ENCODE measurements at places on chromosomes 3 and 15.

DNA sequence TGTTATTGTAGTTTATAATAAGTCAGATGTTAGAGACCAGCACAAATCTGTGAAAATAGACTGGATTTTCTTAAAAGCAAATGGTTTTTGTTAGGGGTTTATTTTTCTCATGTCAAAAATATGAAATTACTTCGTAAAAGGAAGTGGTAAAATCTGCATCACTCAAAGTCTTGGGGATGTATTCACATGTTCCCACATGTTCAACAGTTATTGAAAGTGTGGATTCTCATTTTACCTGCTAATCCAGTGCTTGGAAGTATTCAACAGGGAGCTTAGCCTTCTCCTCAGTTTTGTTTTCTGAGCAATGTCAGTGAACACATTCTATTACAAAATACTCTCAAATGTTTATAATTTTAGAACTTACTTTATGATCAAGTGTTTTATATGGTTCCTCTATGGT lies 352.0 kb downstream of the SOX2 start:
- no peak for DNase-seq

GRCh38 chr3:9779721-9780457 lies 10.1 kb upstream of the CAMK1 start:
- no peak for DNase-seq

DNA sequence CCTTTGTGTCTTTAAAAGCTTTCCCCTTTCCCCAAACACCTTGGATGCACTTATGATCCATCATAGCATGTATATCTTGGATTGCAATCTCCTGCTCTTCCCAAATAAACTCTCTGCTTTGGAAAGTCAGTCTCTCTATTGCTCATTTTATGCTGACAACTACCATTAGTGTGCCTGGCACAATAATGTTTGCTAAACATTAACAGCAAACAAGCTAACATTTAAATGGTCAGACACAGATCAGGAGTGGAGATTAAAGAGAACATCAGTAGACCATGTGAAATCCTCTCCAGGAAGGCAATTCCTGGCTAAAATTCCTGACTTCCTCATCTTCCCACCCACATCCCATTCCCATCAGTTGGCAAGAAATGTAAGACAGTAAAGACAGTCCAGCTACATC lies 44.3 kb upstream of the EIF1B start:
- no peak for DNase-seq

GRCh38 chr3:45329761-45330305 lies 58.5 kb upstream of the LARS2 start:
- no peak for DNase-seq

GRCh38 chr15:96333131-96334016 lies 2.9 kb downstream of the NR2F2 start:
- DNase-seq: no peak

GRCh38 chr3:13419505-13420044 lies 547 bp downstream of the NUP210 start:
- peak; percentile 33 for DNase-seq

DNA sequence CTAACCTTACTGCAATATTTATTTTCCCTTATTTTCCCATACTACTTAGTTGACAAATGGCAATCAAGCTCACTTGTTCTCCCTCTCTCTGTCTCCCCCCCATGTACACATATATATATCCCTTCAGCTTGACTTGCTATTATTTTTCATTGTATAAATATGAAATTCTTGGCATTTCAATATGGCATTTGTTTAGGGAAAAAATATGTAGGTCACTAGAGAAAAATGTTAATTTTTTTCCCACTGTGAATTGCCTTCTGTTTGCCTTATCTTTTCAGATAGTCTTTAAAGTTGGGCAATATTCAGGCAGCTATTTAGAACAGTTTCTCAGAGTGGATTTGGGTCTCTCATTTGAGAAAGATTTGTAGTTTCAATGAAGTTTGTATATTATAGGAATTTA lies 62.8 kb upstream of the UTS2B start:
- no peak for DNase-seq

DNA sequence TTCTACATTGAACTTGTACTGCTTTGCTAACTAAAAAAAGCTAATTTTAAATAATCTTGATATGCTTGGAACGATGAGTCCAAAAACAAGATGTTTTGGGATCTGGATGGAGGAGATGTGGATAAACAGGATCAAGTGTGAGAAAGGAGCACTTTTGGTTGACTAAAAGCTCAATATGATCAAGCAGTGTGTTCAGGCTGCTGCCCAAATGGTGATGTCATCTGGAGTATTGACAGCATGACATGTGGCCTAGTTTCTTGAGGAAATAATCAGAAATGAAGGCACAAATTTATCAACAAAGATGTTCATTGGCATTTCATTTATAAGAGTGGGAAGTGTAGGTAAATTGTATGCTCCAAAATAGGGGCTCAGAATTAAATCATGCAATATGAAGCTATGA lies 161.2 kb downstream of the SOX2 start:
- DNase-seq: no peak

- no peak for DNase-seq
Observed at GRCh38 chr3:61946570-61947324, 385.4 kb downstream of the PTPRG start.
